Gastrocnemius medialis (tissue), 4 donors: ENCODE measurements at places on chromosomes 12 and 14. TPM values are rescaled to one million over a fixed set of nuclear protein-coding genes. Genes with fewer than 3 reads are reported as not detected.
A peak's percentile ranks its signal among the peaks of the same experiment; 100 is the strongest.

DNA sequence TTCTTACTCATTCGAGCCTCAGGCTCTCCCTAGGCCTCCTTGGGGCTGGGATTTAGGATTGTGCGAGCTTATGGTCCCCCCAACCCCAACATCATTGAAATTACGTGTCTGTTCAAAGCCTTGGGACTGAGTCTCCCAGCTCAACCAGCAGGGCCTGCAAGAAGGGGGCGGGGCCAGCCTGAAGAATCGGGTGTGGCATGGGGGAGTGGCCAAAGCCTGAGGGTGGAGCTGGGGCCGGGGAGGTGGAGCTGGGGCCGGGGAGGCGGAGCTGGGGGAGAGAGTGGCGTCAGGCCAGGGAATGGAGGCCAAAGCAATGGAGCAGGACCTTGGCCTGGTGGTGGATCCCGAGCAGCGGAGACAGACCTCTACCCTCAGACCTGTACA, 24.3 kb upstream of the HSPB8 start:
- H3K4me1 ChIP-seq: peaks cover 36% of the 10 kb centered on the region
- no peaks in the 10 kb centered on the region for H3K27me3 ChIP-seq
- peak overlapping the region; percentile 99 for H3K27ac ChIP-seq

DNA sequence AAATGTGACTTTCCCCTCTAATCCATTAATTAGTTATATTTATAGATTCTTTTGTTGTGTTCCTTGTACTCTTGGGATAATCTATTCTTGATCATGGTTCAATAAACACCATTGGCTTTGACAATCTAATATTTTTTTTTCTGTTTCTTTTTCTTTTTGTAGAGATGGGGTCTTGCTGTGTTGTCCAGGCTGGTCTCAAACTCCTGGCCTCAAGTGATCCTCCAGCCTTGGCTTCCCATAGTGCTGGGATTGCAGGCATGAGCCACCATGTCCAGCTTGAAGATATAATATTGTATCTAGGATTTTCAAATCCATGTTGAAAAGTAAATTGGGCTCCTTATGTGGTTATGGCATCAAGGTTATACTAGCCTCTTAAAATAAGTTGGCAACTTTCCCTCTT, 6.2 kb downstream of the DNAL1 start:
- peaks cover 3% of the 10 kb centered on the region for H3K4me1 ChIP-seq
- no peak for DNase-seq
- no peaks in the 10 kb centered on the region for H3K27me3 ChIP-seq

DNA sequence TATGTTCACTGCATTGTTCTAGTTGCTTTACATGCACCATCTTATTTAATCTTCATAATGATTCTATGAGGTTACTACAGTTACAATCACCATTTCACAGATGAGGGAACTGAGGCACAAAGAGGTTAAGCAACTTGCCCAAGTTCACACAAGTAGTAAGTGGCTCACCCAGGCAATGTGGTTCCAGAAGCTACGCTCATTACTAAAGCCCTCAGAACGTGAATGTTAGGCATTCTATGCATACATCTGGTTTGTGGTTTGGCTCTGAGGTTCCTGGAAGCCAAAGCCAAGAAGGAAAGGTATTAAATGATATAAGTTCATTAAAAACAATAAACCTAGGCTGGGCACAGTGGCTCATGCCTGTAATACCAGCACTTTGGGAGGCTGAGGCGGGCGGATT, 14.4 kb upstream of the VRTN start:
- no peaks in the 10 kb centered on the region for H3K4me1 ChIP-seq
- H3K4me3 ChIP-seq: no peak overlapping the region
- H3K27ac ChIP-seq: no peak overlapping the region
- no peaks in the 10 kb centered on the region for H3K27me3 ChIP-seq

DNA sequence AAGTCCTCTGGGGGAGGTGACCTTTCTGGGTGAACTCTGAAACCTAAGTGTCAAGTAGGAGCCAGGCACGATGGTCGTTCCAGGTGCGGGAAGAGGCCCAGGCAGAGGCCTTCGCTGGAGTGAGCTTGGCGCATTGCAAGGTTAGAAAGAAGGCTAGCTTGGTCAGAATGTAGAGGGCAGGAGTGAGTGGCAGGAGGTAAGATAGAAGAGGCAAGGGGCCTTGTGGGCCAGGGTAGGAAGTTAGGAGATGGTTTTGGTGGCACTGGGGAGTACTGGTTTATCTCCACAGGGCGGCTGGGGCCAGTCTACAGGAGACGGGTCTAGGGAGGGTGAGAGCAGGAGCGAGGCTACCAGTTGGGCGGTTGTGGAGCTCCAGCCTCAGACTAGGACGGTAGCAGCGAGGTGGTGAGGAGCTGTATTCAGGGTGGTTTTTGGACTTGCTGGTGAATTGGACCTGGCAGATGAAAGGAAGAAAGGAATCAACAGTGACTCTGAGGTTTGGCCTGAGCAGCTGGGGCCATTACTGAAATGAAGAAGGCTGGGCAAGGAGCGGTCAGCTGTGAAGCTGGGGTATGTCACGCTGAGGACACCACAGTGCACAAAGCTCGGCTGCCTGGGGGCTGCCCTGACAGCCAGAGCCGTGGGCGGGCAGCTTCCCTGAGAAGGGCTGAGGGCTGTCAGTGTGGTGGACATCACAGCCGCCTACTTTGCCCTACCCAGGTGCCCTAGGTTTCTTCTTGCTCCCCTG, 9.0 kb downstream of the MLXIP start:
- no peak overlapping the region for H3K4me3 ChIP-seq
- peak; percentile 29 for DNase-seq
- H3K27me3 ChIP-seq: no peaks in the 10 kb centered on the region
- peaks cover 12% of the 10 kb centered on the region for H3K36me3 ChIP-seq
- peak overlapping the region; percentile 90 for H3K27ac ChIP-seq

DNA sequence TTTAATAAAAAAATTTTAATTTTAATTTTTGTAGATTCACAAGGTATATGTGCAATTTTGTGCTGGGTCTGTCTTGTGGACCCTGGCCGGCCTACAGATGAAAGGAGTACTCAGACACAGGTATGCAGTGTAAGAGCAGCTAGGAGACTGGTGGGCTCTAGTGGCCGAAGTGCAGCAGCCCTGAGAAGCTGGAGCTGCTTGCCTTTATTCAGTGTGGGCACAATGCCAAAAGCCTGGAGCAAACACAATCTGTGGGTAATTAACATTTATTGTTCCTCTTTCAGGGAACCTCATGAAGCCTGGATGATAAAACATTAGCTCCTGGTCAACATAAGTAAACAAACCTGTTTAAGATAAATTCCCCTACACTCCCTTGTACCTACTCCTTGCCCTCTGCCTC, 135.7 kb upstream of the SEL1L start:
- no peak for DNase-seq
- no peaks in the 10 kb centered on the region for H3K4me1 ChIP-seq

DNA sequence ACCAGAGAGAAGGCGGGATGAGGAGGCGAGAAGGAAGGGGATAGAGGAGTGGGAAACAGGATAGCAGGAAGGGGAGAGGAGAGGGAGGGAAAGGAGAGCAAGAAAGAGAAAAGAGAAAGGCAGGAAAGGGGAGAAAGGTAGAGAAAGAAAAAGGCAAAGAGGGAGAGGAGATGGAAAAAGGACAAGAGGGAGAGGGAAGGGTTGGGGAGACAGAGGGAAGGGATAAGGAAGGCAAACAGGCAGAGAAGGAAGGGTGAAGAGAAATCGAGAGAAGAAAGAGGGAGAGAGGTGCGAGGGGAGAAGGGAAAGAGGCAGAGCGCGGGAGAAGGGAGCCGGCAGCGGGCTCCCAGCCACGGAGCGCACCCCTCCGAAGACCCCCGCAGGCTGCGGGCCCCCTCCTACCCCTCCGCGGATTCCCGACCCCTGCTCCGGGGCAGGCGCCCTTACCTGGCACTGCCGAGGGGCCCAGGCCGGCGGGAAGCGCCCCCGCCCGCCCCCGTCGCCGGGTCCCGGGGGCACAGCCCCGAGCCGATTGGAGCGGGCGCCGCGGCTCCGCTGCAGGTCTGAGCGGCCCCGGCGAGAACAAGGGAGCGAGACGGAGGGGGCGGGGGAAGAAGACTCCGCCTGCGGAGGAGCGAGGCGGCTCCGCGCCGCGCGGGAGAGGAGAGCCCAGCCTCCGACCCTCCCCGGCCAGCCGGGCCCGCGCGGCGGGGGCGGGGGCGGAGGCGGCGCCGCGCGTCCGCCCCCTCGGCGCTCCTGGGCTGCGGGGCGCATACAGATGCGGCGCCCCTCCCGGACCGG, at the start of gene CDH24:
Gene CDH24, minus strand, starts transcription at position 565 of the 801 bp plus-strand sequence. CDS start 1,787 bp downstream, outside the sequence.
- H3K4me1 ChIP-seq: peaks cover 3% of the 10 kb centered on the region
- H3K4me3 ChIP-seq: peak within 1 kb of the TSS; percentile 58
- H3K27ac ChIP-seq: peak within 1 kb of the TSS; percentile 35
- no peaks in the 10 kb centered on the region for H3K36me3 ChIP-seq
- no peaks in the 10 kb centered on the region for H3K27me3 ChIP-seq

- DNase-seq: no peak
- no peak overlapping the region for H3K4me3 ChIP-seq
- H3K36me3 ChIP-seq: no peaks in the 10 kb centered on the region
- H3K4me1 ChIP-seq: peaks cover 17% of the 10 kb centered on the region
- H3K27ac ChIP-seq: no peak overlapping the region
- no peaks in the 10 kb centered on the region for H3K27me3 ChIP-seq
Observed at GRCh38 chr14:89598548-89599186, 181.6 kb upstream of the FOXN3 start.

- DNase-seq: peak; percentile 99
- H3K27ac ChIP-seq: peak within 1 kb of the TSS; percentile 83
- peak within 1 kb of the TSS; percentile 78 for H3K4me3 ChIP-seq
- H3K4me1 ChIP-seq: peaks cover 14% of the 10 kb centered on the region
- H3K27me3 ChIP-seq: no peaks in the 10 kb centered on the region
- H3K36me3 ChIP-seq: peaks cover 33% of the 10 kb centered on the region
Observed at GRCh38 chr12:55996715-55997534, at the start of gene SUOX. Gene SUOX, plus strand, starts transcription at chr12:55997276. Its CDS starts 4,946 bp downstream, at chr12:56002222.

- H3K4me3 ChIP-seq: no peak overlapping the region
- no peak overlapping the region for H3K27ac ChIP-seq
- H3K27me3 ChIP-seq: no peaks in the 10 kb centered on the region
- DNase-seq: no peak
Observed at GRCh38 chr12:13181375-13182070, 15.0 kb upstream of the EMP1 start.

GRCh38 chr12:87827638-87828264, 201.4 kb downstream of the C12orf50 start:
- no peak for DNase-seq
- no peak overlapping the region for H3K27ac ChIP-seq
- no peaks in the 10 kb centered on the region for H3K36me3 ChIP-seq

DNA sequence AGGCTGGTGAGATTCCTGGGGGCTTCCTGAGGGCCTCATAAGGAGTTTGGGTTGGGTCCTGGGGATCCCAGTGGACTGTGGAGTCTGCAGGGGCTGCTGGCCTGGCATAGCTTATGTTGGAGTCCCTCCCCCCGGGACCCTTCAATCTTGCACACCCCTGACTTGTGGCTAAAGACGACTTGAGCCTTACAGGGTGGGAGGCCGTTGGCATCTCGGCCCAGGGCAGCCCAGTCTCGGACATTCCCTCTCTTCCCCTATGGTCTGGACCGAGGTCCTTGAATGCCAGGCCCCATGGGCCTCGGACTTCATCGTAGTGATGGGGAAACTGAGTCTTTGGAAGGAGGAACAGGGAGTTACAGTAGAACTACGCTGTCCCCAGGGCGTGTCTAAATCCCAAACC, 12.5 kb downstream of the RTL1 start:
- no peak overlapping the region for H3K4me3 ChIP-seq
- H3K27me3 ChIP-seq: no peaks in the 10 kb centered on the region
- no peak overlapping the region for H3K27ac ChIP-seq
- H3K36me3 ChIP-seq: no peaks in the 10 kb centered on the region

DNA sequence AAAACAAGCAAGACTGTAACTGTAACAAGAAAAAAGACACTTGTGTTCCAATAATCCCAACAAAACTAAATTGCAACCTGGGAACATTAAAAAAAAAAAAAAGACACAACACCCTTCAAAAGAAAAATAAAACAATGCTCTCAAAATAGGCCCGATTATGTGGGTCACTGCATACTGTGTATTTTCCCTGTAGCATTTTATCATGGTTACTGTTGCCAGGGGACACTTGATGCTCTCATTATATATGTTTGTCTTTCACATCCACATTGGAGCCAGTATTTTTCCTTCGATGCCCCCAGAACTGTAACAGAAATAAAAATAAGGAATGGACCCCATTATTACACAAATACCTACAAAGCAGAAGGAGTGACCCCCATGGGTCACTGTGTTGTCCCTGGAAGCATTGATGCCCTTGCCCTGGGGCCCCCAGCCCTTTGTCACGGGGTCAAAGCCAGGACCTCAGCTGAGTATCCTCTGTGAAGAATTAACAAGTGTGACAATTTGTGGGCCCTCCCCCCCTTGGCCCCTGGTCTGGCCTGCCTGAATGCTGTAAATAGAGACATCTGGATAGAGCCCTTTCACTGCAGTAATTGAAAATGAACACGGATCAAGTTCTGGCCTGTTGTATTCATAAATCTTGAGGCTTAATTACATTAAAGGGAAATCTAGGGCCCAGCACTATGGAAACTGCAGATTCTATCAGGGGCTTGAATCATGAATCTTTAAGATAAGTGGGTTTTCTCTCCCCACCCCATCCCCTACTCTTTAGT, 72.8 kb downstream of the C12orf42 start:
- DNase-seq: no peak
- no peaks in the 10 kb centered on the region for H3K27me3 ChIP-seq
- no peak overlapping the region for H3K4me3 ChIP-seq
- H3K4me1 ChIP-seq: no peaks in the 10 kb centered on the region

GRCh38 chr14:66403183-66403582, 83.0 kb upstream of the CCDC196 start:
- no peaks in the 10 kb centered on the region for H3K36me3 ChIP-seq
- no peak for DNase-seq
- no peak overlapping the region for H3K4me3 ChIP-seq
- H3K4me1 ChIP-seq: peaks cover 16% of the 10 kb centered on the region
- H3K27ac ChIP-seq: no peak overlapping the region
- no peaks in the 10 kb centered on the region for H3K27me3 ChIP-seq

DNA sequence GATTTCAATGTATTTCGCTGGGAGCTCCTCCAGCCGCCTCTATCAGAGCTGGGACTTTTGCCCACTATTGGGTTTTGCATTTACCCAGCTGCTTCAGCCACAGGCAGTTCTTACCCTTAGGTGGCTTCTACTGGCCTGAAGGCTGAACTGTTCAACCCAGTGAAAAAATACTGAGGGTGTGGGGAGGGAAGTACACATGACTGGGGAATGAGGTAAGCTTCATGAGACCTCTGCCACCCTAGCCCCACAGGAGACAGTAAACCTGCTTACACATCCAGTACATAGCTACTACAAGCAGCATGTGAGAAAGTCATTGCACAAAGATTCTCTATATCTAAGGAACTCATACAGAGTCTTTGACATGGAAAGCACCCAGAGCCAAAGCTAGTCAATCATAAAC, 411.1 kb downstream of the SYT1 start:
- DNase-seq: no peak
- no peaks in the 10 kb centered on the region for H3K4me1 ChIP-seq
- no peak overlapping the region for H3K4me3 ChIP-seq
- H3K27ac ChIP-seq: no peak overlapping the region
- H3K36me3 ChIP-seq: no peaks in the 10 kb centered on the region

GRCh38 chr12:88445705-88446394, 134.4 kb downstream of the KITLG start:
- H3K4me1 ChIP-seq: no peaks in the 10 kb centered on the region
- no peak for DNase-seq
- H3K4me3 ChIP-seq: no peak overlapping the region
- H3K36me3 ChIP-seq: no peaks in the 10 kb centered on the region
- no peak overlapping the region for H3K27ac ChIP-seq

GRCh38 chr12:119614705-119615104, 21.1 kb downstream of the TMEM233 start:
- peaks cover 55% of the 10 kb centered on the region for H3K4me1 ChIP-seq
- H3K27me3 ChIP-seq: no peaks in the 10 kb centered on the region
- H3K27ac ChIP-seq: peak overlapping the region; percentile 84
- H3K36me3 ChIP-seq: no peaks in the 10 kb centered on the region
- no peak overlapping the region for H3K4me3 ChIP-seq

SPX gene
- total RNA-seq: not detected

LRP1-AS gene
- total RNA-seq: not detected

ACOT6 gene
- not detected for total RNA-seq

TMEM233 gene
- 82.6 TPM for total RNA-seq
